Suprapubic skin (tissue), 4 donors: ENCODE measurements at places on chromosomes 5 and 9.

DNA sequence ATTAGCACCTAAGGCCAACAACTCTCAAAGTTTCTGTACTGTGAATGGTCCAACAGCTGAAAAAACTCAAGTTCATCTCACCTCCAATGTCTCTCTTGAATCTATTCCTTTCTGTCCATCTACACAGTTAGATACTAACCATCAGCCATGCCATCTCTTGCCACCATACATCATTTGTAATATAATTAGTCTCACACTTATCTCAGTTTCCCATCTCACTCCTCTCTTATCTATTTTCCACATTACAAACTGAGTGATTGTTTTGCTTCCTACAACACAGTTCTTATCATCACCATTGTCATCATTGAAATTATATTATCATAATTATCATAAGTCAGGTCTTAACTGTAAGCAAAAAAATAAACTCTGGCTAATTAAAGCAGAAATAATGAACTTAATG lies 393.9 kb downstream of the PRELID2 start:
- no peak for DNase-seq

- no peak for DNase-seq
Measured at GRCh38 chr5:36694351-36694750, 87.9 kb downstream of the SLC1A3 start.

- DNase-seq, result no peak
Measured at GRCh38 chr5:58156361-58156760, 303.5 kb downstream of the PLK2 start.

DNA sequence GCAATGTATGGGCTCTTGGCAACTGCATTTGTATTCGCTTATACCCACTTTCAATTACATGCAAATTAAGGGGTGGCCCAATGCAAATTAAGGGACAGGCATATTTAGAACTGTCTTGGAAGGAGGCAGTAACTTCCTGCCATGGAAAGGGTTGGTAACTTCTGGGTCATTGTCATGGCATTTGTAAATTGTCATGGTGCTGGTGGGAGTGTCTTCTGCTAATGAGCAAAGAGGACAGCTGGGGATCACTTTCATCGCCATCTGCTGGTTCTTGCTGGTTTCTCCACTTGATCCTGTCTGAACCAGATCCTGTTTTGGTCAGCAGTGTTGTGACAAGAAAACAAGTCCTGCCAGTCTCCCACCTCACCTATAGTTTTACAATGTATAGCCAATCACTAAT lies 23.3 kb upstream of the UGT3A2 start:
- no peak for DNase-seq

DNA sequence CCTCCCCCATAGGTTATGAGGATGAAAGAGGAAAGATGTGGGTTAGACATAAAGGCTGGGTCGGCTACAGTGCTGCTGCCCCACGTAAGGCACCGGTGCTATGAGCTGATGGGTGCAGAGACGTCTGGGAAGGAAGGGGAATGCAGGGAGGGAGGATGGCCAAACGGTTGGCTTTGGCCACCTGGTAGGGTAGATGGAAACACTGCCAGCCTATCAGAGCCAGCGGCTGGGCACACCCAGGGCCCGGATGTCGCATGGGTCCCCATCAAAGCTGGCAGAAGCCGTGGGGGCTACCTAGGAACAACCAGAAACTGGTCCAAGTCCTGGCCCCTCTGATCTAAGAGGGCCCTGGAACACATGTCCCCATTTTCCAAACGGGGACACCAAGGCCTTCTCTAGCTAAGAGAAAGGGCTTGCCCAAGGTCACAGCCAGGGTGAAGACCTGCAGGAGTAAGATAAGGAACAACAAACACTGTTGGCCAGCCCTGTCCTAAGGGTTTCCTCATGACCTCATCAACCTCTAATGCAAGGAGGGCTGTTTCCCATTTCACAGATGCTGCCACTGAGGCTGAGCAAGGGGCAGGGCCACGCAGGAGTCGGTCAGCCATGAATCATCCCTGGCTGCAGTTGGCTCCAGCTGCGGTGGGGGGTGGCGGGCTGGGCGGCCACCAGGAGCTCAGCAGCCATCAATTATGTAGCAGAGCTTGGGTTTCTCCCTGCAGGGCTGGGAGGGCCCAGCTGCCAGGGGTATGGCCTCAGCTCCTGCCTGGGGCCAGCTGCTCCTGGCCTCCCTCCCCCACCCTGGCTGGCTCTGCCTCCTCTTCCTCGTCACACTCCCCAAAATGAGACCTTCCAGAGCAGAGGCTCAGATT lies 4.9 kb downstream of the SH3GLB2 start:
- no peak for DNase-seq

- no peak for DNase-seq
Measured at GRCh38 chr9:109499631-109500410, 1.7 kb upstream of the PTPN3 start.

GRCh38 chr9:134640506-134641172 lies 964 bp upstream of the COL5A1 start:
- DNase-seq, result no peak

GRCh38 chr5:66231508-66231907 lies 87.4 kb downstream of the SREK1 start:
- no peak for DNase-seq

DNA sequence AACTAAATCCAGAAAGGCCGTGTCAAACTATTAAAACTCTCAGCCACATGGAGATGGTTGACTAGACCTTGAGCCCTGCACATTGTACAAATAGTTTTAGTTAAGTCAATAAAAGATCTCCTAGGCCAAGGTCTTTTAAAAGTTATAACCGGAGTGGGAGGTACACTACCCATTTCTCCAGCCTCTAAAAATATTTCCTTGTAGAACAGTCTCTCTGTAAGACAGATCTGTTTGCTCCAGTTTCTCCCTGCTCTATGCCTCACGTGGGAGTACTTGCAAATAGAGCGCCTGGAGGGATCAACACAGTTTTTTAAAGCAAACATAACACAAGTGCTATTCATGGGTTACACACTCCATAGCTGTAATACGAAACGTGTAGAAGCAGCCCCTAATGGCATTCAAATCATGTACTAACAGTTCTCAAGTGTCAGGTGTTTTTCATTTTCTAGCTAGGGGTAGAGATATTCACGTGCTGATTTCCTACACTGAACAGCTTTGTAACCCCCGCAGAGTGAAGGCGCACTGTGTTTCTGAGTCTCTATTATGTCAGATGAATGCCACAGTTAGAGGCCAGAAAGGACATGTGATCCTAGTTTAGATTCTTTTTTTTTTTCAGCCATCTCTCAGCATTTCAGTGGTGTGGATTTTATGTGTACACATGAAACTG lies 703.4 kb upstream of the GRAMD2B start:
- DNase-seq, result no peak

DNA sequence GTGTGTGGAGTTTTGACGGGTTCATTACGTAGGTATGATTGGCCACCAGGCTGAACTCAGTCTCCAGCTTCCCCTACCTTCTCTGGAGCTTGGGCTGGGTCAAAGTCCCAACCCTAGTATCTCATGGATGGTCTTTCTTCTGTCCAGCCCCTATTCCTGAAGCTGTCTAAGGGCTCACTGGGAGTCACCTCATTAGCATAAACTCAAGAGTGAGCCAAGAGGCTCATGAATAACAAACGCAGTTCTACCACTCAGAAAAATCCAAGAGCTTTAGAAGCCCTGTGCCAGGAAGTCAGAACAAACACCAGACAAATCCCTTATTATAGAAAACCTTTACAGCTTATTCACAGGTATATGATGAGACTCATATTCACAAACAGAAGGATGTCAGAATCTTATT lies 180.3 kb upstream of the NFIL3 start:
- no peak for DNase-seq

DNA sequence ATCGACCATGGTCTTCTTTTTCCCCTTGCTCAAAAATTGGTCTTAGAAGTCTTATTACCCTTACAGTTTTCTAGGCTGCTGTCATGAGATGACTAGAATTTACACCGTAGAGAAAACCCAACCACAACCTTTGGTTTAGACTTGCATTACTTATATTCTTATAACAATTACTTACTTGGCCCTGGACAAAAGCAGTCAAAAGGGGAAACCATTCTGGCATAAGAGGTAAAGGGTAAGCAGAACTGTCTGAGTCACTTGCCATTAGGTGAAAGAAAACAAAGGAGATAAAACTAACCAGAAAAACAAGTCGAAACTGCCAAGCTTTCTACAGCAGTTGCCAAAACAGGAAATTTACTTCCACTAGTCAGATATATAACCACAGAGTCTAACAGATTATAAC lies 17.9 kb downstream of the TMEM245 start:
- no peak for DNase-seq

GRCh38 chr9:104961238-104961637 lies 33.3 kb upstream of the ABCA1 start:
- no peak for DNase-seq

DNA sequence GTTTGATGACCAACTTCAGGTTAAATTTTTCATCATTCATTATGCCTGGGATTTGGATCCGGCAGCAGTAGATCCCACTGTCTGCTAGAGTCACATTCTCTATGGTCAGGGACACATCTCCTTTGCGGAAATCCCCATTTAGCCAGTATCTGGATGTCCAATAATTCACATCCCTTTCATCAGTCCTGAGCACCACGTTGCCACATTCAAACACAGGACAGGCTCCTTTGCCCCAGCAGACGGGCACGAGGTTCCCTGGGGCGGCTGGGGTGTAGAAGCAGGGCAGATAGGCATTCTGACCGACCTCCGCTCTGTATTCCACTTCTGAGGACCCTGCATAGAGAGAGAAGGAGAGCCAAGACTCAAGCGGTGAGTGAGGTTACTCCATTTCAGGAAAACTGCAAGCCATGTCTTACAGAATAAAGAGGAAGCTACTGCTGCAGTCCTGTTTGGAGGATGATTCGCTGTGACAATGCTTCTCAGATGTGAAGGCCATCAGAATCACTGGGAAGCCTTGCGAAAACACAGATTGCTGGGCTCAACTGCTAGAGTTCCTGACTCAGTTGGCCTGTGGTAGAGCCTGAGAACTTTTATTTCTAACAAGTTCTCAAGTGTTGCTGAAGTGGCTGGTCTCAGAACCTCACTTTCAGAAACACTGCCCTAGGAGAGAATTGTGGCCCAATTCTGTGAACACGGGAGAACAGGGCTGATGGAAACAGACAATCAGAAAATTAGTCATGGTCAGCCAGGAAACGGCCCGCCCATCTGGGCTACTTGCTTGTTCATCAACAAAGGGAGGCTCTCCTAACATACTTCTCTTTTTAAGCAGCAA lies 2.0 kb downstream of the HAVCR2 start:
- DNase-seq, result peak; percentile 70

DNA sequence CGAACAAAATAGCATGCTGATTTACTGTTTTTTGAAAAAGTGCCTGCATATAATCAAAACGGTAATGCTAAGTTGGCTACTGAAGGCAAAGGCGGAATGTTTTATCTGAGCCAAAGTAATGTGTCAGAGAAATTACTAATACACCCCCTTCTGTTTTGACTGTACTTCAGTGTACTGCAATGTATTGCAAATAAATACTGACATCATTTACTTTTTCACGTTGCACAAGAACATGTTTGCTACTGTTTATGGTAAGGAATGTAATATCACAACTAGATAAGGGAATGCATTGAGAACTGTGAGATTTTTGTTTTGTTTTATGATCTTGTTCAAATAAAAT lies 813 bp upstream of the AGTPBP1 start:
- DNase-seq, result no peak

- DNase-seq, result no peak
Measured at GRCh38 chr5:72418271-72418670, 88.9 kb downstream of the ZNF366 start.

- no peak for DNase-seq
Measured at GRCh38 chr5:130189961-130190360, 285.7 kb downstream of the CHSY3 start.

DNA sequence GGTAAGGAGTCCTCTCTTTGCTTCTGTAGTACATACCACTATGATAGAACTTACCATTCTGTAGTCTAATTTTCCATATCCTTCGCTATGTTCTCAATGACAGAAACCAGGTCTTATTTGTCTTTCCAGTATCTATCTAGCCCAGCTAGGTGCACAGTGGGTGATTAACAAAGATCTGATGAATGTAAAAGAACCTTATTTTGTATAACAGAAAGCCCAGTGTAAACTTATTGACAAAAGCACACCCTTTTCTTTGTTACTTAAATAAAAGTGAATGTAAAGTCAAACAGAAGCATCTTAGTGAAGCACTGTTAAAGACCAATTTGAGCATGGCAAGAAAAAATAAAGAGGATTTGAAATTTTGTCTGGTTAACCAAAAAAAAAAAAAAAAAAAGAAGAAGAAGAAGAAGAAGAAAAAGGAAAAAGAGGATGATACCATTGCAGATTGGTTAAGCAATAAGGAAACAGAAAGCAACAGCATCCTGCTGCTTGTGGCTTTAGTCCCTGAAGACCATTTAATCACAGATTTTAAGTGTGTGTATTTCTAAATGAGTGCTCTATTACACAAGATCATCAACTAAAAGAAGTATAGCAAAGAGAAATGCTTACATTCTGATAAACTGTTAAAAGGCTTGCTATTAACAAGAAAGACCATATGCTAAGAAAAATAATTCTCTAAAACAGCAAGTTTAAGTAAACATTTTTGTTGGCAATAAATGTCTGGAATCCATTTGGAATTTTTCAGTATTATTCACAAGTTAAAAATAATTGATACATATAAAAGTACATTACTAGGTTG lies 21.2 kb downstream of the MEGF9 start:
- DNase-seq, result no peak

DNA sequence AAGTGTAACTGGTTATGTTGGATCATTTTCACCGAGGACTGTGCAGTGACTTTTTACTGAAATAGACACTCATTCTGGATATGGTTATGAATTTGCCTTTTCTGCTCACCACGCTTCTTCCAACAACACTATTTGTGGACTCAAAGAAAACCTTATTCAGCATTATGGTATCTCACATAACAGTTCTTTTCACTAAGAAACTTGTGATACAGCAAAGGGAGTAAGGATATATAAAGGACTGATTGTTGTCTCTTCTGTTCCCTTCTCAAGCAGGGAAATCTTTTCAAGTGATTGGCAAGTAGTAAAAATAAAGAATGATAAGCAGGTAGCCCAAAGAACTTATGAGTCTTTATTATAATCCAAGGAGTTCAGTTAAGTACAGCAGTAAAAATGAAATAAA lies 131.5 kb upstream of the SV2C start:
- no peak for DNase-seq

GRCh38 chr9:76716085-76716672 lies 48.1 kb upstream of the PCA3 start:
- DNase-seq, result no peak

DNA sequence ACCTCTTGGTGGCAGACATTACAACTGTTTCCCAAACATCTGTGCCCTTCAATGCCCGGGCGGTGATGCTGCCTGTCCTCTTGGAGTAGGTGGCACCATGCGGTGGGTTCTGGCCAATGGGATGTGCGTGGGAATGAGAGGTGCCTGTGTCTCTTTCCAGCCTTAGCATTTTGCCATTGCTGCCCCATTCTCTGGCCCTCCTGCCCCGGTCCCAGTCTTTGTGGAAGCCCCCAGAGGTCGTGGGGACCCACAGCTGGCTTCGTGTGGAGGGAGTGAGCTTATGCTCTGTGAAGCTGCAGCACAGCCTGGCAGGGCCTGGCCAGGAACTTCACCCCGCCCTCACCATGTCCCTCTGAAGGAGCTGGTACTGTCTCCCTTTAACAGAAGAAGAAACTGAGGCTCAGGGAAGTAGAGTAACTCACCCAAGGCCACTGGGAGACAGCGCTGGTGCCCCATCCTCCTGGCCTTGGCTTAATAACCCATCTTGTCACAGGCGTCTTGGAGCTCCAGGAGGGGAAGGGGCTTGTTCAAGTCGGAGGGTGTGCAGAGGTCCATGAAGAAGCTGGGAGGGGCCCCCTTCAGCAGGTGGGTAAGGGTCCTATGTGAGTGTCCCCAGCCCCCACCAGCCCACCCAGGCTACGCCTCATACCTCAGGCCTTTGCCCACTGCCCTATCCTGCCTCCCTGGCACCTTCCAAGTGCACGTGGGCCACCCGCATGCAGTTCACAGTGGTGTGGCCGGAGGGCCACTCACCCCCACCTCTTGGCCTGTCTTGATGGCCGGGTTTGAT lies 173.6 kb downstream of the GAPVD1 start:
- no peak for DNase-seq
